ENCODE measurements at places on chromosomes 16 and 17. TPM values are rescaled to one million over a fixed set of nuclear protein-coding genes. Genes with fewer than 3 reads are reported as not detected.

Gene ZP2
- not detected for polyA plus RNA-seq

Gene KRTAP17-1
- not detected for polyA plus RNA-seq

Gene NLE1
- 6.4 TPM for polyA plus RNA-seq

Gene HP
- polyA plus RNA-seq: 0.26 TPM

Gene CDH15
- polyA plus RNA-seq: not detected

Gene TAC4
- not detected for polyA plus RNA-seq

Gene WSCD1
- not detected for polyA plus RNA-seq

Gene OTOP3
- not detected for polyA plus RNA-seq

Gene NHLRC4
- 3.3 TPM for polyA plus RNA-seq

Gene NCBP3
- polyA plus RNA-seq: 9.3 TPM

Gene RAB26
- polyA plus RNA-seq: 0.27 TPM

Gene TBC1D3H
- polyA plus RNA-seq: not detected

Gene GPRC5C
- 0.09 TPM for polyA plus RNA-seq

Gene RASD1
- 0.54 TPM for polyA plus RNA-seq

Gene HS3ST6
- polyA plus RNA-seq: not detected

Gene GRAPL
- 1.2 TPM for polyA plus RNA-seq

Gene GPR139
- polyA plus RNA-seq: not detected

Gene NPEPPS
- polyA plus RNA-seq: 35.0 TPM

Gene SBK1
- 7.4 TPM for polyA plus RNA-seq

Gene NACA2
- not detected for polyA plus RNA-seq

Gene PFAS
- 10.1 TPM for polyA plus RNA-seq

Gene SLC13A5
- not detected for polyA plus RNA-seq

Gene ABCC12
- not detected for polyA plus RNA-seq

Gene WNK4
- 0.09 TPM for polyA plus RNA-seq

Gene OVCA2
- polyA plus RNA-seq: 49.1 TPM

Gene MT1M
- not detected for polyA plus RNA-seq

Gene SUZ12
- 17.9 TPM for polyA plus RNA-seq

Gene FA2H
- polyA plus RNA-seq: not detected

Gene DPEP3
- 1.1 TPM for polyA plus RNA-seq

Gene TBX2
- polyA plus RNA-seq: not detected

Gene TMEM235
- not detected for polyA plus RNA-seq

Data from naive thymus-derived CD8-positive, alpha-beta T cell (primary cell).